ENCODE measurements at places on chromosomes 1 and 21.
A peak's percentile ranks its signal among the peaks of the same experiment; 100 is the strongest.

- ATAC-seq = no peak
These were observed 885 bp downstream of the AHCYL1 start for GRCh38 chr1:109985247-109986053.

DNA sequence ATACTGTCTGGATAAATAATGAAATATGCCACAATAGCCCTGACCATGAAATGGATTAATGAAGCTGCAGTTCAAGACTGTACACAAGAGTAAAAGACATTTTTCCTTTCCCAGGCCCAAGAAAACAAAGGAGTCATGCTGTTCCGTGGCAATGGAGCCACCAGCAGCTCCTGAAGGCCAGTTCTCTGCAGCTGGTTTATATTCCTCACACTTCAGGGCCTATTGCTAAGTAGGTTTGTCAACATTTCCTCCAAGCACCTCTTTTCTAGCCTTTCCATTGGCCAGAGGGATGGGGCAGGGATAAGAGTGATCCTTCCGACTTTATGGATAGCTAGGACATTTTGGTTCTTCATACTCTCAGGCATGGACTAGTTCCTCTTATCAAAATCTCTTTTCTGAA lies 24.2 kb upstream of the RGL1 start:
- ATAC-seq = no peak

GRCh38 chr1:242239398-242239797 lies 240.5 kb upstream of the MAP1LC3C start:
- ATAC-seq = no peak

GRCh38 chr1:109623601-109624161 lies 4.0 kb downstream of the AMPD2 start:
- no peak for ATAC-seq

- peak; percentile 67 for ATAC-seq
These were observed 100.9 kb downstream of the TSEN15 start for GRCh38 chr1:184152434-184152898.

GRCh38 chr1:94621395-94621794 lies 79.8 kb upstream of the F3 start:
- peak; percentile 22 for ATAC-seq
